Erythroblast (primary cell): ENCODE measurements at places on chromosomes 7 and 10.
A peak's percentile ranks its signal among the peaks of the same experiment; 100 is the strongest.

DNA sequence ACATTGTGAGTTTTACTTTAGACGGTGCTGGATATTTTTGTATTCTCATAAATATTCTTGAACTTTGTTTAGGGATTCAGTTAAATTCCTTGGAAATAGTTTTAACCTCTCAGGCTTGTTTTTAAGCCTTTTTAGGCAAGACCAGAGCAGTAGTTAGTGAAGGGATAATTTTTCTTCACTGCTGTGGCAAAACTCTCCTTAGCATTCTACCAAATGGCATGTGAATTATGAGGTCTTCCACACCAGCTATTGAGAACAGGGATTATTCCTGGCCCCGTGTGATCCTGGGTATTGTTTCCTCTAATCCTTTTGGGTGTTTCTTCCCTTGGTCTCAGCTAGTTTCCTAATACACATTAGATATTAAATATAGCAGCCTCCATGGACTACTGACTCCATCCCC, 46.2 kb downstream of the CCDC71L start:
- DNase-seq, result no peak

DNA sequence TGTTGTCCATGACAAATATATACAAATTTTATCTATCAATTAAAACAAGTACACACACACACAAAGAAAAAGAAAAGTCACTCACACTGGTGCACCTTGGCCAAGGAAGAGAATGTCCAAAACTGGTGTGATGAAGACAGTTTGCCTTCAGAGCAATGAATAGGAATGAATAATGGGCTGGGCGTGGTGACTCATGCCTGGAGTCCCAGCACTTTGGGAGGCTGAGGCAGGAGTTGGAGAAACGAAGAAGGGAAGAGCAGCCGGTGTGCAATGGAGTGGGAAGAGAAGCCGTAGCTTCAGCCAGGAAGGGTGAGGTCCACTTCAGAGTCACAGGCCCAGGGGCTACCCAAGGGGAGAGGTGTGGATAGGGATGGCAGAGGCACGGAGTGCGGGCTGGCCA, 253.6 kb downstream of the CCSER2 start:
- no peak for DNase-seq

GRCh38 chr7:79282882-79283602, 170.4 kb downstream of the MAGI2 start:
- DNase-seq, result no peak

DNA sequence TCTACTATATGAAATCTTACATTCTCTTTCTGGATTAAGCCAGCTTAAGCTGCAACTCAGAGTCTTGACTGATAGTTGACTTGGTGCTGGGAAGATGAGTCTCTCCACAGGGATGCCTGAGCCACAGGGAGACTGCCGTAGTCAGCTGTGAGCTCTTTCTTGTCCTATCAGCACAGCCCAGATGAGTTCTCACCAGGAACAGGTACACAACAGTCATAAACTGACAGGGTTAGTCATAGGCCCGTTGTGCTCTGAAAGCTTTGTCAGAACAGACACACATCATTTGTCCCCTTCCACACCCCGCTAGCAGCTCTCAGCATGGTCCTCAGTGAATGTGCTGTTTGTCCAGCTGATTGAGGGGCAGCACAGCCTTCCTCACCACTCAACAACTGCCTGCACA, 221.6 kb downstream of the RPS24 start:
- no peak for DNase-seq

DNA sequence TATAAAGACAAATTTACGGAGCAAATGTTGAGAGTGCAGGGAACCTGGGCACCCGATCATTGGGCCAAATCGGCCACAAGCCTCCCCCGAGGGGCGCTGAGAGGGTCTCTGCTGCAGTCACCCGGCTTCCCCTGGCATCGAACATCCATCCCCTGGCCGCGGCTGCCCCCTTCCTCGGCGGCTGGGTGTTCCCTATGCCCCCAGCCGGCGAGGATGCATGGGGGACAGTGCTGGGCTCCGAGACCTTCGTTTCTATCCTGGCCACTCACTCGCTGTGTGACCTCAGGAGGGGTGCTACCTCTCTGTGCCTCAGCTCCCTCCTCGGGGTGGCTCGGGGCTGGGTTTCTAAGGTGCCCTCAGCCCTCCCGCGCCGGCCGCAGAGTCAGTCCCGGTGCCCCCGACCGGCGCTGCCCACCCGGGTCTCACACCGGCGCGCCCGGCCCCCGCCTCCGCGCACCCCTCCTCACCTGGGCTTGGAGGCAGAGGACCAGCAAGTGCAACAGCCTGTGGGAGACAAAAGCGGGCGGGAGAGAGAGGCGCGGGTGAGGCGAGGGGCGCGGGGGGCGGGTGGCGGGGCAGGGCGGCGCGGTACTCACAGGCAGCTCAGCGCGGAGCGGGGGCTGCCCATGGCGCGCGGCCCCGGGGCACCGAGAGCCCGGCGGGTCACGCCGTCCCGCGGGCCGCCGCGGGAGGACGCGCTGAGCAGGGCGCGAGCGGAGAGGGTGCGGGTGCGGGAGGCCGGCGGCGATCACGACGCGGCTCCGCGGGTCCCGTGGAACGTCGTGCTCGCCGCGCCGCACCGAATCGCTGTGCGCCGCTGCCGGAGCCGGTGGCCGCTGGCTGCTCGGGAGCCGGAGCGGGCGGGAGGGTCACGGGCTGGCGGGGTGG, at the start of gene FGF8:
FGF8 (minus strand) TSS at position 842 of the 888 bp plus-strand sequence; CDS start at position 628, 214 bp downstream.
- no peak for DNase-seq

DNA sequence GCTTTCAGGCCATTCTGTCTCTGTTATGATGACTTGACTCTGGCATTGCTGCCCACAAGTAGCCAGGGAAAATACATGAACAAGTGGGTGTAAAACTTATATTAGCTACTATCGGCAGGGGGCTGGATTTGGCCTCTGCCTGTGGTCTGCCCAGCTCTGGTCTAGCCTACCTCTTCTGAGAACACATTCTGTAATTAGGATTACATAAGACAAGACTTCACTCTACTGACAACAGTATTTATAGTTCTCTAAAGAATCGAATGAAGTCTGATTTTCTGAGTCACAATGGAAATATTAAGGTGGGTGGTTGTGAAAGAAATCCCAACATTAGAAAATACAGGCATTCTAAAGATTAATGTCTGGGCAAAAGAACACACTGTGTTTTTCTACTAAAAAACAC, 55.5 kb downstream of the DLD start:
- no peak for DNase-seq

- DNase-seq, result no peak
Measured at GRCh38 chr7:15723841-15724240, 37.4 kb upstream of the MEOX2 start.

GRCh38 chr10:8071006-8071405, 16.5 kb downstream of the GATA3 start:
- no peak for DNase-seq

- peak; percentile 73 for DNase-seq
Measured at GRCh38 chr7:27179503-27180430, 5.3 kb downstream of the HOXA11 start.

- DNase-seq, result no peak
Measured at GRCh38 chr7:87067788-87068187, 8.3 kb upstream of the ELAPOR2 start.

DNA sequence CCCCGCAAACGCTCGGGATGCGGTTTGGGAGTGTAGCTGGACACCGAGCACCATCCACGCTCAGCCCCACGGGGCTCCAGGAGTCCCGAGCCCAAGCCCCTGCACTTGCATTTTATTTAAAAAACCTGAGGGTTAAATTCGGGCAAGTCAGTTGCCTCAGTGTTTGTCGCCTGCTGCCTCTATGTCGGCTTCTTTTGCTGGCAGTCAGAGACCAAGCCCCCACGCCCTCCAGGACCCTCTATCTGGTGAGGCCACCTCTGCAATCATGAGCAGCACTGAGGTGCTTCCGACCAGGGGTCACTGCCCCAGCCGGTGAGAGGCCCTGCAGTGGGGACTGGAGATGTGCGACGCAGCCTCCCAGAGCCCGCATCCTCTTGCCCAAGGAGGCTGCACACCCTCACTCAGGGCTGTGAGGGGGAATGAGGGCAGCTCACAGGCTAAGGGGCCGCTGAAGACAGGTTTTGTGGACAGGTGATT, 13.3 kb upstream of the ZNF273 start:
- DNase-seq, result peak; percentile 72

- DNase-seq, result no peak
Measured at GRCh38 chr7:89849052-89849451, 305.2 kb upstream of the STEAP1 start.

DNA sequence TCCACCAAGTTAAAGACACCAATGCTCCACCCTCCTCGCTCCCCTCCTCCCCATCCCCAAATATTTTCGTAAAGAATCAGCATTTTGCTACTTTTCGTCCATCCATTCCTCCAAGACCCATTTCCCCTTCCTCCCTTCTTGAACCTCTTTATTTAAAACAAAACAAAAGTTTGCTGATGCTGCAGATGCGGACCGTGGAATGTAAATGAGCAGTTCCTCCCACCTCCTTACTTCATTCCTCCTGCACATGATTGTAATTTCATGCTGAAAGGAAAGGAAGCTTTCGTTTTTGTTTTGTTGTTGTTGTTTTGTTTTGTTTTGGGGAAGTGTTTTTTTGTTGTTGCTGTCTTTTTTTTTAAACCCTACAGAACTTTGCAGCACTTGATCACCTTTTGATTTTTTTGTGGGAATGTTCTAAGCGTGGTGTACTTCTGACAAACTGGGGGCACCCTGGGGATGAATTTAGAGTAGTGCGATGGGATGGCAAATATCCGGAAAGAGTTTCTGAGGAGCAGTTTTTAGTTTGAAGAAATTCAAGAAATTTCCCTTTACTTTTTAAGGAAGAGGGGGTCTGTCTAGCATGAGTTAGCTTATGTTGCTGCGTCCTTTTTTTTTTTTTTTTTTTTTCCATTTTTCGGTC, 177.3 kb downstream of the TCF7L2 start:
- DNase-seq, result no peak
